ENCODE measurements at places on chromosomes 5 and 9.

- no peak for DNase-seq
These were observed at the start of gene DIPK1B for GRCh38 chr9:136711751-136712689. Gene DIPK1B (plus strand): TSS chr9:136712572. CDS start chr9:136712666, 94 bp downstream.

- no peak for DNase-seq
These were observed 16.0 kb downstream of the GPSM1 start for GRCh38 chr9:136343121-136343883.

GRCh38 chr5:35371951-35372426 is 141.7 kb upstream of the PRLR start:
- DNase-seq = no peak

DNA sequence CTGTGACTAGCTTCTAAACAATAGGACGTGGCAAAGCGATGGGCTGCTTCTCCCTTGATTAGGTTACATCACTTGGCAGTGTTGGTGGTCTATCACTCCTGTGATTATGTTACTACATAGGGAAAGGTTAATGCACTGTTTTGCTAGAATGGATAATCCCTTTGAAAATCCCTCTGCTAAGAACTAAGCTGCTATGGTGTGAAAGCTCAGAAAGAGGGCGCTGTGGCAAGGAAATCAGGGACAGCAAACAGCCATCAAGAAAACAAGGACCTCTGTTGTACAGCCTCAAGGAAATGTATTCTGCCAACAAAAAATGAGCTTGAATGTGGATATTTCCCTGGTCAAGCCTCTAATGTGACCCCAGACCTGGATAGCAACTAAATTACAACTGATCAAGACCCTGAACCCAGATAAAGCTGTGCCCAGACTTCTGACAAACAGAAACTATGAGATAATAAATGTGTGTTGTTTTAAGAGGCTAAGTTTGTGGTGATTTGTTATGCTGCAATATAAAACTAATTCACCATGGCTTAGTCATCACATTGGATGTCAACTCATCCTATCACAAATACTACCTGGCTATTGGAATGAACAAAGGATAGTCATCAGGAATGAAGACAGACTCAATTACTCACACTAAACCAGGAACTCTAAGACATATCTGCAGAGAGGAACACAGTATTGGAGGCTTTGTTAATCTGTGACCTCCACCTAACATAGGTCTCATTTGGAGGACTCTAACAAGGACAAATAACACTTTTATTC is 1215.9 kb downstream of the EFNA5 start:
- no peak for DNase-seq

GRCh38 chr5:68947986-68948385 is 145.8 kb upstream of the SLC30A5 start:
- DNase-seq = no peak

DNA sequence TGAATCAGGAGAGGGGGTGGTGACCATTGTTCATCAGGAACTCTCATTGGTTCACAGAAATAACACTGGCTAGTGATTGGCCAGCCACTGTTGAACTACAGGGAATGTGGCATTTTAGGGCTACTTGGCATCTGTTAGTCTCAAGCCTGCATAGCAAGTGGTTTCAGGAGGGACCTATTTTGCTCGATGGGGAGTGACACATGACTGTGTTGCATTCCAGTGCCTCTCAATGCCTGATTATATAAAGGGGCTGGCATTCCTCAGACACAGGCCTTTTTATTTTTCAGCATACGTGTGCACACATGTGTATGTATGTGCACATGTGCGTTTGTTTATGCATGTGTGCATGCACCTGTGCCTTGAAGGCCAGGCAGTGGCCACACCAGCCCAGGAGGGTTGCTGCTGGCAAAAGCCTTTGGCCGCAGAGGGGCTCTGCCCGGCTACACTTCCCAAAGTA is 23.2 kb downstream of the FGD3 start:
- DNase-seq = no peak

- DNase-seq = no peak
These were observed 100.9 kb upstream of the MAP1B start for GRCh38 chr5:72006361-72006760.

All from AG09319 (cell line).